Activated naive CD4-positive, alpha-beta T cell treated with Interleukin-2 at 50 U/mL for 16 hours (primary cell): ENCODE measurements at places on chromosomes 1 and 21.

DNA sequence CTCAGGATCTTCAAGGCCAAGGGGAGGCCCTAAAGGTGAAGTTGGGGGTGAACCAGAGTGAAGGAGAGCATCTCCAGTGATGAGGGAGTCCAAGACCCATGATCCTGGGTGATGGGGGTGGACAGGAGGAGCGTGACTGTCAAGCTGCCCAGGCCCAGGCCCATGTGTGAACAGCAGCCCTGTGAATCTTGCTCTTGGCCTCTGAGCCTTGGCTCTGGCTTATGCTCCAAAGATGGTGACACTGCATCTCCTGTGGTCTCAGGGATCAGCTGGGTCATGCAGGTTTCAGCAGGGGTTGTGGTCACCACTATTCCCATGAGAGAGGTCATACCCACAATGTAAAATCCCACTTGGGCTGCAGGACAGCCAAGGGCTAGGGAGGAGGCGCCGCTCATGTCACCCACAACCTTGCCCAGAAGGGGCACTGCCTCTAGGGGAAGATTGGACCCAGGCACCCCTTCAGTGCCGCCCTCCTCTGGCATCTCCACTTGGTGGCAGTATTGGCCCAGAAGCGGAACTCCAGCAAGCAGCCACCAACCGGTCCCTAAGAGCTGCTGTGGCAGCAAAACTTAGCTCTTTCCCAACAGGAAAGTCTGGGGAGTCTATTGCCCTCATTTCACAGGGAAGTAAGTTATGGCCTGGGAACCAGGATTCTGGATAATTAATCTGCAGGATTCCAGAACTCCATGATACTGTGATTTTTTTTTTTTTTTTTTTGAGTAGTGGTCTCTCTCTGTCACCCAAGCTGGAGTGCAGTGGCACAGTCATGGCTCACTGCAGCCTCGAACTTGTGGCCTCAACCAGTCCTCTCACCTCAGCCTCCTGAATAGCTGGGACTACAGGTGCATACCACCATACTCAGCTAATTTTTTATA lies 7.5 kb upstream of the WNT3A start:
- DNase-seq, result peak; percentile 71

DNA sequence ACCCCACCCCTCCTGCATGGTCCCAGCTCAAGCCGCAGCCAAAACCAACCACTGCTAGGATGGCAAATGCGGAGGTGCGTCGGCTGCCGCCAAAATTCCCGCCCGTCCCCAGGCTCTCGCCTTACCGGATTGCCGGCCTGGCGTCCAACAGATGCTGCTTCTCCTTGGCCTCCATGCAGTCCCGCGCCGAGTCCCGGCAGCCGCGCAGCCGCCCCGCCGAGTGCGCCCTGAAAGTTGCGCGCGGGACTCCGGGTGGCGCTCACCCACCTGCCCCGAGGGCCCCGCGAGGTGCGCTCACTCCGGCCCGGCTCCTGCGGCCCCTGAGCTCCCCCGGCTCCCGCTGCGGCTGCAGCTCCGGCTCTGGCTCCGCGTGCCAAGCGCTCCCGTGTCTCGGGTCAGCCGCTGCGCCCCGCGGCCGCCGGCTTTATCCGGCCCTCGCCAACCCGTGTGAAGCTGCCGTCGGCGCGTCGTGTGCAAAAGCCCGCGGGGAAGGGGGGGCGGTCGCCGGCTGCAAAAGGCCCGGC lies at the start of gene SLC30A2:
Gene SLC30A2, minus strand, starts transcription at position 397 of the 524 bp plus-strand sequence. Its CDS starts 222 bp downstream, at position 175.
- DNase-seq, result no peak

- DNase-seq, result no peak
Measured at GRCh38 chr1:92326681-92327080, 27.8 kb downstream of the RPAP2 start.

DNA sequence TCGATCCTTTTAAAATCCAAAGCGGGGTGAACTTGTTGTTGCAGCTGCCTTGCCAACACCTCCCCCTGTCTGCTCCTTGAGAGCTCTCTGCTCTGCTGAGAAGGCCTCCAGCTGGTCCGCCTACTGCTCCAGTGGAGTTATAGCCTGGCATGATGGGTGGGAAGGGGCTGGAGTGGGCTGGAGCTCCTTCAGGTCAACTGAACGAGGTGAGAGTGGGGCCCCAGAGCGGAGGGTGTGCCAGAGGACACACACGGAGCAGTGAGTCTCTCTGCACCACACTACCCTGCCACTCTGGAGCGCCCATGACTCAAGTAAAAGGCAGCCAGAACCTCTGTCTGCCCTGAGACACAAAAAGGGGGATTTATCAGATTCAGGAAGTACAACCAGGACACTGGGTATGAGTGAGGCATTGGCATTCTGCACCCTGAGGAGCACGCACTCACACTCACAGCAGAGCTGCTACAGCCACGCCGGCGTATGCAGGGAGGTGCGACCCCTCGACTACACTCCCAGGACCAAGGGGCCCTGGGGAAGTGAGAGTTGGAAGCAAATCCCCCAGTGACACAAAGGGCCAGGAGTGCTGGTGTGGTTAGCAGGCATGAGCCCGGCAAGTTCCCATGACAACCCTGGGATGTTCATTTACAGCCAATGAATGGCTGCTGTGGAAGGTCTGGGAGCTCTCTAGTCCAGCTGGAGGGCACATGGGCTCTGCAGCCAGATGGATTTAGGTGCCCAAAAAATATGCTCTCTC lies 28.0 kb upstream of the EVA1B start:
- no peak for DNase-seq

DNA sequence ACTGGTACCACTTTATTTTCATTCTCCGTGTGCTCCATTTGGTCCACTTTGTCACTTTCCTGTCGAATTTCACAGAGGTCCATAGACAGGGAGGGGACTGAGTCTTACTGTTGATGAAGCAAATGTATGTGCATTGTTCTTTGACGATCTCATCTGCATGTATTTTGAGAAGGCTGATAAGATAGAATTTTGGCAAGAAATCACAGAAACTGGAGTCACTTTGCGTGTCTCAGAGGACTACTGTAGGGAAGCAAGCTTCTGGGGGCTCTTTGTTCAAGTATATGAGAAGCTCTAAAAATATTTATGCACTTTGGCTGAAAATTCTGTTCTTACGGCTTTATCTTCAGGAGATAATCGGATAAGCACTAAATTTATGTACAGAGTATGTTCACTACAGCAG lies 78.1 kb downstream of the PCBP3 start:
- DNase-seq, result no peak

- DNase-seq, result no peak
Measured at GRCh38 chr1:206898089-206898914, 1.1 kb downstream of the IL24 start.

DNA sequence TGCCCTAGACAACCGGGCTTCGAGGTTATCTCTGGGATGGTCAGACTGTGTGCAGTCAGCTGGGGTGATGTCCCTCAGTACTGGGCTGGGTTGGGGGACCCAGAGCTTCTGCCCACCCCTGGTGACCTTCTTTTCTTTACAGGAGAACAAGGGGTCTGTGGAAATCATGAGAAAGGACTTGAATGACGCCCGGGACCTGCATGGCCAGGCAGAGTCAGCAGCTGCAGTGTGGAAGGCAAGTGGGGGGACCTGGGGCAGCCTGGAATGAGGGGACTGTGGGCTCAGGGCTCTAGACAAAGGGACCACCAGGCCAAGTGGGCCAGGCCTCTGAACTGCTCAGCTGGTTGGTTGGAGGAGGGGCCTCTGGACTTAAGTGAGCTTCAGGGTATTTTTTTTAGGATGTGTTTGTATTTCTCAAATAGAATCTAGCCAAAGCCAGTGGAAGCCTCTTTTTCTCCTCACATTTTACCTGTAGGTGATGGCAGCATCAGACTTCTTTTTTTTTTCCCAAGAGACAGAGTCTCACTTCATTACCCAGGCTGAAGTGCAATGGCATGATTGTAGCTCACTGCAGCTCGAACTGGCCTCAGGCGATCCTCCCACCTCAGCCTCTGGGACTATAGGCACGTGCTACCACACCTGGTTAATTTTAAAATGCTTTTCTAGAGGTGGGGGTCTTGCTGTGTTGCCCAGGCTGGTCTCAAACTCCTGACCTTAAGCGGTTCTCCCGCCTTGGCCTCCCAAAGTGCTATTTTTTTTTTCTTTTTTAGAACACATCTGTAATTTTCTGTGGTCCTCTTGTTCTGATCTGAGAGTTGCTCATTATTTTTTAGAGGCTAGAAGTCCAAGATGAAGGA lies 1.9 kb downstream of the RNF187 start:
- no peak for DNase-seq

GRCh38 chr1:226476648-226477319 lies 68.9 kb upstream of the PARP1 start:
- DNase-seq, result no peak

DNA sequence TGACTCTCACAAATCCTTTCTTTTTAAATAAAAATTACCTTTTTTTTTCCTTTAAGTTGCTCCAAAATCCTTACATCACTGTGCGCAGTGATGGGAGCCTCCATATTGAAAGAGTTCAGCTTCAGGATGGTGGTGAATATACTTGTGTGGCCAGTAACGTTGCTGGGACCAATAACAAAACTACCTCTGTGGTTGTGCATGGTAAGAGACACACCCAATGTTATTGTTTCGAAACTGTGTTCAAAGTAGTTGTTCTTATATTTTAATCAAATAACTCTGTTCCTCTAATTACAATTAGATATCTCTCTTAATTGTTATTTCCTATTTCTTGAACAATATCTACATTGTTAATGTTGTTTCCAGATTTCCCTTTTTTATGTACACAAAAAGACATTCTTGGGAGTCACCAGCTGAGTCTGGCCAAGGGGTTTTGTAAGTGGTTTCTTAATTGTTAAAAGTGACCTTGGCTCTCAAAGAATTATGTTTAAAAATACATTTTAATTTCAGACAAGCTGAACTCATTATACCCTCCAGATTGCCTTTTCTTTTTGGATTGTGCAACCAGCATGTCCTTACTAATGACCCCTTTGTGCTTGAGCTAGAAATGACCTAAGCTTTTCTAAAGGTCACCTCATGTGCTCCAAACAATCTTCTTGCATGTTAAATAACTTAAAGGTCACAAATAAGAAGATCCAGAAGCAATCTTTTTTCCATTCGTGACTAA lies 250.1 kb downstream of the HMCN1 start:
- no peak for DNase-seq

DNA sequence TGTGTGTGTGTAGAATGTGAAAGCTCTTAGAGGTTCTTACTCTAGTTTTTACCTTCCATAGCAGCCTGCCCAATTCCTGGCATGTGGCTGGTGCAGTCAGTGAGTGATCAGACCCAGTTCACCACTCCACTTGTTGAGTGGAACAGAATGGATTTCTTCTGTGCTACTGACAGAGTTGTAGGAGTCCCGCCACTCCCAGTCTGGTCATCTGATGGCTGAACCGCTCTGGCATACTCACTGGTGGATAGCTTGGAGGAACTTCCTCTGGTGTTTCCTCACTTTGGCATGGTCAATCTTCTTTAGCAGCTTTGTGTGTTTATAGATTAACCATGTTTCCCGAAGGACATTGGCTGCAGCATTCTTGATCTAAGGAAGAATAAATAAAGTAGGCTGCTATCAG lies 106.7 kb upstream of the ADAR start:
- no peak for DNase-seq

DNA sequence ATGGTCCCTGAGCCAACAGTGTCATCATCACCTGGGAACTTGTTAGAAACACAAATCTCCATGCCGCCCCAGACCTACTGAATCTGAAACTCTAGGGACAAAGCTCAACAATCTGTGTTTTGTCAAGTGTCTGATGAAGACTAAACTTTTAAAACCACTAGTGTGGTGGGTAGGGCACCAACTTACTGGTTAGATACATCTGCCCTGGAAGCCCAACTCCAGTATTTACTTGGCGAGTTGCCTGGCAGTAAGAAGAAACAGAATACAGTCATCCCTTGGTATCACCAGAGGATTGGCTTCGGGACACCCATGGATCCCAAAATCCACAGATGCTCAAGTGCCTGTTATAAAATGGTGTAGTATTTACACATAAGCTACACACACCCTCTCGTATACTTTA lies 367.9 kb upstream of the DUSP10 start:
- no peak for DNase-seq

GRCh38 chr1:182107209-182107608 lies 45.7 kb upstream of the ZNF648 start:
- no peak for DNase-seq

DNA sequence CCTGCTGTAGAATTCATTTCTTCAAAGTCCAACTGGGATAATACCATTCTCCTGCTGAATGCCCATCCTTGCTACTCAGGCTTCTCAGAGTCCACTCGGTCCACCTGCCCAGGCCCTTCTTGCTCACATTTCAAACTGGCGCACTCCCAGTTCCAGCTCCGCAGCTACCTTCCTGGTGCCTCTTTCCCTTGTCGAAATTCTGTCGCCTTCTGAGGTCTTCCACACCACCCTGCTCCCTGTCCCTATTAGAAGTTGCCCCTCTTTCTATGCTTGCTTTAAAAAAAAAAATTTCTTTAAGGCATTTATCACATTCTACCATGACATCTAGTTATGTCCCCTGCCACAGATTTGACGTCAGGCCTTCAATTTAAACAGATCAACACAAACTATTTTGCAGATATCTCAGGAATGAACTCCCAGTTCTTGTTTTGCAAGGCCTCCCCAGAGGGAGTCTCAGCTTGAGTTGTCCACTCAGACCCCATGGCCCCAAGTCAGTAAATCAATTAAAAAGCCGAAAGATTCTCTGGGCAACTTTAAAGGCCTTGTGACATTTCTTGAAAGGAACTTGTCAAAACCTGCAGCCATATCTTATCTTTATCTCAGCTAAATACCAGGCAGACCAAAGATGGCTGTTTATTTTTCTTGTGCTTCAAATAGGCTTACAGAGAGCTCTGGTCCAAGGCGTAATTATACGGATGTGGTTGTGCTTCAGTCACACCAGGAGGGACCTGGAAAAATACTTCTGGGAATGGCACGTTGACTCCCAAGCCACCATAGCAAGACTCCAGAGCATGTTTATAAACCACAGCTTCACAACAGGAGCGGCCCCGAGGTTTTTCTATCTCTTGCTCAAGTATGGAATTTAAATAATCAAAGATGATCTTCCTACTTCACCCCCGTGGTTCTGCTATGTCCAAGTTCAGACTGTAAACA lies 2.2 kb downstream of the FAM89A start:
- no peak for DNase-seq

- DNase-seq, result peak; percentile 1
Measured at GRCh38 chr1:109762821-109763645, 690 bp downstream of the EPS8L3 start.

GRCh38 chr1:61523893-61524605 lies 200.9 kb downstream of the TM2D1 start:
- no peak for DNase-seq

DNA sequence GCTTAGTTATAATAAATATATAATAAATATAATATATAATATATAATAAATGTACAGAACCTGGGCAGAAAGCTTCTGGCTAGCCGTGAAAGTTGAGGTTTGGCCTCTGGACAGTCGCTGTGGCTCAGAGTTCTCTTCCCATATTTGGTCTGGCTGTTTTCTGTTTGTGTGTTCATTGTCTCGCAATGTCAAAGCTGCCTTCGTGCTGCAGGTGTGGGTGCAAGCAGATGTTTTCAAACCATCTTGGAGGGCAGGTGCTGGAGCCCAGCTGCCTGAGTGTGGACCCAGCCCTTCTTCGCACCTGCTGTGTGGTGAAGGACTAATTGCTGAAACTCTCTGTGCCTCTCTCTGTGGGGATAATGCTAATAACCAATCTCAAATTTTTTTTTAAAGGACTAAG lies 3.6 kb upstream of the CSTB start:
- no peak for DNase-seq

- DNase-seq, result no peak
Measured at GRCh38 chr1:27007909-27008582, 4.6 kb downstream of the TENT5B start.

GRCh38 chr1:41500781-41501518 lies 16.5 kb upstream of the EDN2 start:
- DNase-seq, result no peak
